Sciatic nerve (tissue), 2 donors: ENCODE measurements at places on chromosomes 13 and 19. TPM values are rescaled to one million over a fixed set of nuclear protein-coding genes. Genes with fewer than 3 reads are reported as not detected.

Gene PTH2
- not detected for total RNA-seq

Gene KLC3
- total RNA-seq = not detected

GRCh38 chr19:4844348-4845179 is 13.1 kb upstream of the TICAM1 start:
- no peak for DNase-seq

GRCh38 chr19:32599736-32600157 is 18.8 kb downstream of the PDCD5 start:
- no peak for DNase-seq

- DNase-seq = no peak
These were observed 14.4 kb downstream of the CDC16 start for GRCh38 chr13:114249077-114249476.

Gene CTXN1
- total RNA-seq = 1.5 TPM

DNA sequence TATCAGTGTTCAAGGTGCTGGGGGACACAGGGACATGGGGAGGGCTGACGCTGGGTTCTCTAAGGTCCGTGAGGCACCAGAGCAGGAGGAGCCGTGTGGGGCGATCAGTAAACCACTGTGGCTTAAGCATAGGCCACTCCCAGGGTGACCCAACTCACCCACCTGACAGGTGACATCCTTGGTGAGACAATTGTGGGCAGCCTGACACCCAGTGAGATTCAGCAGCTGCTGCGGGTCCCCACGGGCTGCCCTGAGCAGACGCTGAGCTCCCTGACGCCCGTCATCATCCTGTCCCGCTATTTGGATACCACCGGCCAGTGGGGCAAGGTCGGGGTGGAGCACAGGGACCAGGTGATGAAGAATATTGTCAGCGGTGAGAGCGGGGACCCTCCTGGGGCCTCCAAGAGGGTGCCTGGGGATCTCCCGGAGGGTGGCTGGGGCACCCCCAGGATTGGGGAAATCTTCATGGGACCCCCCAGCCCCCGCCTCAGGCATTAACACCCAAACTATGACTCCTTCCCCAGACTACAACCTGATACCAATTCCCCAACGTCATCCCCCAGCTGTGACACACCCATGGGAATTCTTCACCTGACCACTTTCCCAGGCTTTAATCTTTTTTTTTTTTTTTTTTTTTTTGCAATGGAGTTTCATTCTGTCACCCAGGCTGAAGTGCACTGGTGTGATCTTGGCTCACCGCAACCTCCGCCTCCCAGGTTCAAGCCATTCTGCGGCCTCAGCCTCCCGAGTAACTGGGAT is 33.3 kb upstream of the SHFL start:
- DNase-seq = no peak

DNA sequence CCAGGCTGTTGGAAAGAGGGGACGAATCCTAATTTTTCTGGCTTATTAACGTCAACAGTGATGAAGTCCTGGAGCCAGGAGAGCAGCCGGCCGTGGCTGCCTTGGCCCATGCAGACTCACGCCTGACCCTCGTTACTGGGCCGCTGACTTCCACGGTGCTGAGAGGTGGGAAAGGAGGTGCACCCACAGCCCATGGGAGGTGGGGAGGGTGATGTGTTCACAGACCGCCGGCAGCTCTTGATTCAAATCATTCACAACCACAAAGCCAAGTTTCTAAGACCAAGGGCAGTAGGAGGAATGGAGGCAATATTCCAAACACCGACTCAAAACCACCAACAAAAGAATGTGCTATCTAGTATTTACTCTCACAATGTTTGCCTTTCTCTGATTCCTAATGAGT is 24.3 kb downstream of the COL4A2 start:
- DNase-seq = no peak

DNA sequence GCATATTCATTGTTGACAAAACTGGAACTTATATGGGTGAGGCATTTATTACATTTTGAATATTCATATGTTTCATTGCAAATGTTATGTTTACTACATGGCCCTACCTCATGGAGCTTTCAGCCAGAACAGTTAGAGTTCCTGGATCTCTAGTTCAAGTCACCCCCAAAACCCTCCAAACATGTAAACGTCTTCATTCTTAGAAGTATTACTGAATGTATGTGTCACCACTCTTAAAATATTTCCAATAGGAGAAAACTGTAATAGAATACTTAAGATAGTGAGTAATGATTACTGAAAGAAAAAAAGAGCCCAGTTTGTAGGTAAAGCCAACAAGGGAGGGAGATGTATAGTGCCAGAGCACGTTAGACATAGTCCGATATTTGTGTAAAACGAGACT is 23.5 kb downstream of the URI1 start:
- DNase-seq = no peak

DNA sequence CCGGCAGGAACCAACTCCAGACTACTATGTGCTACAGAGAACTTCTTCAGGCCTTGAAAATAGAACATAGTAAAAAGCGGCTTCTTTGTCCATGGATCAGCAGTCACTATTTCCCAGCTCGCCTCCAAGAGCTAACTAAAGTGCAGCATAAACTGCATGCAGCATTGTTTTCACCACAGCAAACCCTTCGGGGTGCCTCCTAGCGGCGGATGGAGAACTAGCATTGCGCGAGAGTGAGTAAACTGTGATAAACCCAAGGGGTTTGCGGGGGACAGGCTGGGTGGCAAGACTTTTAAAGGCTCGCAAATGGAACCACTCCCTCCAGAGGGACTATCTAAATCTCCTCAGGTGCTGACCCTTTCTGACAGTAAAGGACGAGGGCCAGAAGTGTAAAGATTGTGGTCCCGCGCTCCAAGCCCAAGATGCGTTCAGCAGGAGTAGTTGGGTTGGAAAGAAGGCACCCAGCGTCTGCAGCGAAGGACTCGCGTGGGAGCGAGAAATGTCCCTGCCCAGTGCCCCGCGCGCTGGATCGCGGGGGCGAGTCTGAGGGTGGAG is 21.5 kb upstream of the SGCG start:
- DNase-seq = no peak

Gene IQCN
- 12.7 TPM for total RNA-seq

GRCh38 chr19:2949939-2950285 is 5.1 kb upstream of the ZNF77 start:
- DNase-seq = no peak

DNA sequence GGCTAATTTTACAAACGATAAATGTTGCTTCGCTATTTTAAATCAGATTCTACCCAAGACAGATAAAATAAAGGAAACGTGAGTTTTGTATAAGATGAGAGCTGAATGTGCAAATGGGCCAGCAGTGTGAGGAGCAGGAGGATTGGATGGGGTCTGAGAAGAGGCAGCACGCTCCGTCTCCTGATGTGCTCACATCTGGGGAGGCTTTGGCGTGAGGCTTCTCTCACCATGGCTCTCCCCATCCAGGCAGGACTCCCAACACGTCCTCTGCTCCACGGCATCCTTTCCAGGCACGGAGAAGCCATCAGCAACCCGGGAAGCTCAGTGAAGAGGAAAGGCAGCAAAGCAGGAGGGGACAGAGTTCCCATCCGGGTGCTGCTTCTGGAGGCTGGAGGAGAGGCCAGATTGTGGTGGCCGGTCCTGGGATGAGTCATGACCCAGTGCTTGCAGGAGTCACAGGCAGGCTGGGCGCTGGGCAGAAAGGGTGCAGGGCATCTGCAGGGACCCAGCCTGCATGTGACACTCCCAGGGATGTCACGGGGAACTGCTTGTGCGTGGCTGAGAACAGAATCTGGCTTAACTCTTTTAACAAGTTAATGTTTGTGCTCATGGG is 47.5 kb downstream of the ZNF536 start:
- no peak for DNase-seq

GRCh38 chr19:40315812-40316470 is 30.8 kb upstream of the AKT2 start:
- no peak for DNase-seq

- no peak for DNase-seq
These were observed 168.8 kb downstream of the KATNAL1 start for GRCh38 chr13:30138511-30138910.
